Amygdala (tissue), 56 donors: ENCODE measurements at places on chromosomes 6 and 20.

- DNase-seq, result no peak
Observed at GRCh38 chr20:19327401-19327800, 115.0 kb downstream of the SLC24A3 start.

DNA sequence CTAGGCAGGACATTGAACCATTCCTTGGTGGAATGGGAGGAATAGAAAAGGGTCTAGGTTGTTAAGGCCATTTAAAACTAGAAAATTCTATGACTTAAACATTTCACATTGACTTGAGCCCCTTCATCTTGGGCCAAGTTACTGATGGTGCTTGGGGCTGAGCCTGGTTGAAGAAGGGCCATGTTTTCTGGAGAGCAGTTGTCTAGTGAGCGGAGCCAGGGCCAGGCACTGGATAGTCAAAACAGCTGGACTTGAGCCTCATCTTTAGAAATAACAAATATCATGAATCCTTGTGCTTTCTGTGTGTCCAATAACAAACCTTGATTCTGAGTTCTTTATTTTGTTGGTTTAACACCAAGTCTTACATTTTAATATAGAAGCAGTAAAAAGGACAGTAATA, 134.6 kb upstream of the TCF21 start:
- DNase-seq, result no peak

GRCh38 chr20:46523108-46523507, 9.7 kb upstream of the ZNF334 start:
- no peak for DNase-seq

DNA sequence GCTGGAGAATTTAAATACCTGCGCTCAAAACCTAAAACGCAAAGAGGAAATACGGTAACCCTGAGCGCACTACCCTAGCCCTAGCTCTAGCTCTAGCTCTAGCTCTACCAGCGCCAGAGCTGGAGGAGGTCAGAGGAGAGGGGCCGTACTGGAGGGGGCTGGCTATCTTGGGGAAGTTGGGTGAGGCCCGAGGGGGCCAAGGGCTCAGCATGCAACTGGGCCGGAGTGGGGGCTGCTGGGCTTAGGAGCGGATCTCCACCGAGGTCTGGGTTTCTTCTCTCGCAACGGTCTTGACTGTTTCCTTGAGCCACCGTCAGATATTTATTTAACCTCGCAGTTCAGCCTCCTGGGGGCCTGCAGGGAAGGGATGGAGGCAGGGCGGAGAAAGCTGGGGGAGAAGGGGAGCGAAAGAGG, 91.0 kb downstream of the NCR2 start:
- DNase-seq, result no peak

GRCh38 chr6:52176550-52176949, 9.6 kb upstream of the IL17A start:
- no peak for DNase-seq

GRCh38 chr6:126976253-126976797, 142.1 kb upstream of the RSPO3 start:
- no peak for DNase-seq

- no peak for DNase-seq
Observed at GRCh38 chr20:61050336-61050890, 201.6 kb upstream of the CDH4 start.

- DNase-seq, result no peak
Observed at GRCh38 chr6:106396426-106397220, 36.1 kb downstream of the CRYBG1 start.

GRCh38 chr6:139888681-139889122, 514.3 kb upstream of the CITED2 start:
- no peak for DNase-seq

GRCh38 chr6:129632172-129632613, 77.8 kb downstream of the ARHGAP18 start:
- DNase-seq, result no peak

DNA sequence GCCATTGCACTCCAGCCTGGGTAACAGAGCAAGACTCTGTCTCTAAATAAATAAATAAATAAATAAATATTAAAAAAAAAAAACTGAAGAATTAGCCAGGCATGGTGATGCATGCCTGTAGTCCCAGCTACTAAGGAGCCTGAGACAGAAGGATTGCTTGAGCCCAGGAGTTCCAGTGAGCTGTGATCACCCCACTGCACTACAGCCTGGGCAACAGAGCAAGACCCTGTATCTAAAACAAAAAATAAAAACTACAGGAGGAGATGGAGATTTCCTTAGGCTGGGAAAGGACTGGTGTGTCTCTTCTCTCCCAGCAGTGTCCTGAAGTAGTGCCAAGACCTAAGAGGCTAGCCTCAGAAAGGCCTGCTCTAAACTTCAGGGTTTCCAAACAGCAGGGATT, 8.1 kb upstream of the GTF3C6 start:
- no peak for DNase-seq

GRCh38 chr20:56483970-56484369, 15.5 kb downstream of the RTF2 start:
- DNase-seq, result no peak

- no peak for DNase-seq
Observed at GRCh38 chr6:85125526-85125925, 324.4 kb upstream of the NT5E start.

DNA sequence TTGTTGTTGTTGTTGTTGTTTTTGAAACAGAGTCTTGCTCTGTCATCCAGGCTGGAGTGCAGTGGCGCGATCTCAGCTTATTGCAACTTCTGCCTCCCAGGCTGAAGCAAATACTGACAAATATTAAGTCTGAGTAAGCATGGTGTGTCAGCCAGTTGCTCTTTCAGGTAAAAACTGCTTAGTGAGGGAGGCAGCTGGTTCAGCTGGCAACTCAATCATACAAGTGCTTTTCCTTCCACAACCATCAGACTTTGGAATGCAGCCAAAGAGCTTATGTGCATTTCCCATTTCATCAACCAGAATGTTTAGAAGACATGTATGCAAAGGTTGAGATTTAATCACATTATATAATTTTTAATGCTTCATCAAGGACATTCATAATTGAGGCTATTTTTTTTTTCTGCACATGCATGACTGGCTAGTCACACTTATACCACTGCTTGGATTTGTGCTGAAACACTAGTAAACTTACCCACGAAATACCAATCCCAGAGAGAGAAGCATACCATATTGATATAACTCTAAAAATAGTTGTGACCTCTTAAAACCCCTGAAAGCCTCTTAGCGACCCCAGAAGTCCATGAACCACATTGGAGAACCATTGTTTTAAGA, 56.0 kb downstream of the CLIC5 start:
- DNase-seq, result no peak

DNA sequence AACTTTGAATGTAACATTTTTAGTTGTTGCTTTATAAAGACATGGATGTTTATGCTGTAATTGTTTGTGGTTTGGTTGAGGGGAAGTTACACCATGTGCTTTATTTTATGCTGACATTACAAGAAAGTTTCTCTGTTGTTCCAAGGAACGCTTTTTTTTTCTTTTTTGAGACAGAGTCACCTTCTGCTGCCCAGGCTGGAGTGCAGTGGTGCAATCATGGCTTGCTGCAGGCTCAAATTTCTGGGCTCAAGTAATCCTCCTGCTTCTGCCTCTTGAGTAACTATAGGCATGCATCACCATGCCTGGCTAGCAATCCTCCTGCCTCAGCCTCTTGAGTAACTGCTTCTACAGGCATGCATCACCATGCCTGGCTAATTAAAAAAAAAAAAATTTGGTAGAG, 21.0 kb upstream of the IFNGR1 start:
- DNase-seq, result no peak

DNA sequence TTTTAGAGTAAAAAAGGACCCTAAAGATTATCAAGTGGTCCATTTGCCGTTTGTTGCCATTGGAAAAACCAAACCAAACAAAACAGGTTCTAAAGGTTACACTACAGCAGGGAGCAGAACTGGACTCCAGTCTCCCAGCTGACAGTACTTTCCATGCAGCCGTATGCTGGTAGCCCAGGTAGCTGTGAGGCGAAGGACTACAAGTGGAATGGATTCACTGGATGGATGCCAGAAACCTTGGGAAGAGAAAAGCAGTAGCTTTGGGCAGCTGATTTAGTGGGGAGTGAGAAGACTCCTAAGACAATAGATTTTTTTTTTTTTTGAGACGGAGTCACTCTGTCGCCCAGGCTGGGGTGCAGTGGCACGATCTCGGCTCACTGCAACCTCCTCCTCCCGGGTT, 88.3 kb downstream of the SASH1 start:
- DNase-seq, result no peak

- DNase-seq, result no peak
Observed at GRCh38 chr20:33812908-33813462, 1.8 kb downstream of the CHMP4B start.

GRCh38 chr20:62285151-62285550, 17.6 kb upstream of the ADRM1 start:
- DNase-seq, result no peak

GRCh38 chr6:137904822-137905617, 38.0 kb downstream of the TNFAIP3 start:
- DNase-seq, result no peak

- no peak for DNase-seq
Observed at GRCh38 chr20:53981752-53982437, 88.5 kb downstream of the BCAS1 start.

DNA sequence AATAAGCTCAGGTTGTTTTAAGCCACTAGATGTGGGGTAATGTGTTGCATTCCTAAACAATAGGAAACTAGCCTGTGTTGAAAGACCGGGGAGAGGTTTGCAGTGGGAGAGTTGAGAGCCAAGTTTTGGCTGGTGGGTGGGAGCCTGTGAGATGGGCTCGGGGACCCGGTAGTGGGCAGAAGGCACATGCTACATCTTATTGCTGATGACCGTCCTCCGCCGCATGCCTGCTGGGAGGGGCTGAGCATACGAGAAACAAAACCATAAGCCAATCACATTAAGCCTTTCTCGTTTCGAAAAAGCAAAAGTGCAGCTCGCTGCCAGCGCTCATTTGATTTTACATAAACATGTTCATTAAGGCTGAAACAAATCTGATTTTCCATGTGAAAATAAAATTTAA, 57.4 kb upstream of the MPC1 start:
- no peak for DNase-seq

DNA sequence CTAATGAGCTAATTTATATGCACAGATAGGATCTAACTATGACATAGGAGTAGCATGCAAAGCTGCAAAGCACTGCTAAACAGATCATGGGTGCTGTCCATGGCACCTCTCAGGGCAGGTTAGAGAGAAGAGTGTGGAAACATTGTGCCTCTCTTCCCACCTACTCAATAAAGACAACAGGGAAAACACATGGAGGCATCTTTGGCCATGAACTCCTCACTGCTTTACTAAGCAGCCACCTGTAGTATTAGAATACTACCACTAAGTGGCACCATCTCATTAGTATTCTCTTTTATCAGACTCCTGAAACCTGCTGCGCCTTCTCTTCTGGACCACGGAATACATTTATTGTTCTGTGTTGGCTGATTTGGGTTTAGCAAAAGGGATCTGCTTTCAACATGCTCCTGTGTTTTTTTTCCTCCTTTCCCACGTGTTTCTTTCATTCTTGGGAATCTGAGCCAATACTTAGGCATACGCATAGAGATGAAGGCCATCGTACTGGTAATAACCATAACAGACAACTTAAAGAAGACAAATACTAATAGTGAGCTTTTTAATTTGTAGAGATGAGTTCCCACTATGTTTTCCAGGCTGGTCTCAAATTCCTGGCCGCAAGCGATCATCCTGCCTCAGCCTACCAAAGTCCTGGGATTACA, 9.4 kb upstream of the HDDC2 start:
- DNase-seq, result no peak

GRCh38 chr20:38557174-38557573, 23.8 kb upstream of the ADIG start:
- no peak for DNase-seq

- DNase-seq, result no peak
Observed at GRCh38 chr20:13121840-13122515, 99.1 kb upstream of the ISM1 start.

- DNase-seq, result no peak
Observed at GRCh38 chr6:94350833-94351232, 931.5 kb upstream of the EPHA7 start.

GRCh38 chr6:84346372-84346771, 118.9 kb upstream of the CEP162 start:
- DNase-seq, result no peak

DNA sequence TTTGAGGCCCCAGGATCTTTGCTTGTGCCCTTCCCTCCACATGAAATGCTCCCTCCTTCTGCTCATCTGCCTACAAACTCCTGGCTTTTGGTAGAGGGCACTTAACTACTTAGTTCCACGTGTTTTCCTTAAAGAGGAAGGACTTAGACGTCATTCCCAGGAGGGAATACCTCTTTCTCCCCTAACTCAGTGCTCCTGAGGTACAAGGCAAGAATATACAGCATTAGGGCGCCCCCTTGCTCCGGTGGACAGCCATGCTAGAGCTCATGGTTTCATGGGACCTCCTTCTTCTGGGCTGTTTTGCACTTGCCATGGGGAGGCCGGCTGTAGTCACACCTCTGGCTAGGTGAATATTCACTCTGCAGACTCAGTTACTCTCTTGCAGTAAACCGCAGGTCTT, 93.8 kb upstream of the LY86 start:
- no peak for DNase-seq

DNA sequence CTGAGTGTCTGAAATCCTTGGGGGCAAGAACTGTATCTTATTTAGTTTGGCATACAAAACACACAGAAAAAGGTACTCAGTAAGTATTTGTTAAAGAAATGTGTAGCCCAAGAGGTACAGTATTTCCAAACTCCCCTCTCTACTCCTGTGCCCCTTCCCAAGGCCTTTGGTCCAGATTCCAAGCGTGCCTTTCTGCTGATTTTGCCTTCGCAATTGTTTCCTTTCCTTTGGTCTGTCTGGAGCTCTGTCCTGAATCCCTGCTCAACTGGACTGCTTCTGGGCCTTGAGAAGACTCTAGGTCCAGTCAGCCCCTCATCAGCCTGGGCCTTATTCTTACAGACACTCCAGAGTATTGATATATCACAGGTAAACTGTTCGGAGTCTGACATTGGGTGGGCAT, 122.2 kb upstream of the SYNCRIP start:
- DNase-seq, result no peak

GRCh38 chr6:15344192-15344519, 98.3 kb downstream of the JARID2 start:
- DNase-seq, result no peak

GRCh38 chr6:165183496-165184140, 125.8 kb downstream of the C6orf118 start:
- no peak for DNase-seq

DNA sequence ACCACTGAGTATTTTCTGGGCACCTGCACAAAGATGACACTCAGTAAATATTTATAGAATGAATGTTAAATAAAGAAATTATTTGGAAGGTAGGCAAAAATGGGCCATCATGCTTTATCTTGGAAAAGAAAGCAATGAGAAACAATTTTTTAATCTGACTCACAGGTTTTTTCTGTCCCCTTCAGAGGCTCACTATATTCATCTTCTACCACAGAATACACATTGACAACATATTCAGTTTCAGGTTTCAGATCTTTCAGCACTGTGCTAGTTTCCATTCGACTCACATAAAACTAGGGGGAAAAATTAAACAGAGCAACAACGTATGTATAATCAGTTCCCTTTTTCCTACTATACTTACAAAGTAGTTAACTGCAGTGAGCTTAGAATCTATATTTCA, 58.3 kb downstream of the COL12A1 start:
- no peak for DNase-seq

GRCh38 chr6:56714273-56714672, 71.6 kb upstream of the DST start:
- DNase-seq, result no peak
